ENCODE measurements at places on chromosomes 6 and 20.
A peak's percentile ranks its signal among the peaks of the same experiment; 100 is the strongest.

DNA sequence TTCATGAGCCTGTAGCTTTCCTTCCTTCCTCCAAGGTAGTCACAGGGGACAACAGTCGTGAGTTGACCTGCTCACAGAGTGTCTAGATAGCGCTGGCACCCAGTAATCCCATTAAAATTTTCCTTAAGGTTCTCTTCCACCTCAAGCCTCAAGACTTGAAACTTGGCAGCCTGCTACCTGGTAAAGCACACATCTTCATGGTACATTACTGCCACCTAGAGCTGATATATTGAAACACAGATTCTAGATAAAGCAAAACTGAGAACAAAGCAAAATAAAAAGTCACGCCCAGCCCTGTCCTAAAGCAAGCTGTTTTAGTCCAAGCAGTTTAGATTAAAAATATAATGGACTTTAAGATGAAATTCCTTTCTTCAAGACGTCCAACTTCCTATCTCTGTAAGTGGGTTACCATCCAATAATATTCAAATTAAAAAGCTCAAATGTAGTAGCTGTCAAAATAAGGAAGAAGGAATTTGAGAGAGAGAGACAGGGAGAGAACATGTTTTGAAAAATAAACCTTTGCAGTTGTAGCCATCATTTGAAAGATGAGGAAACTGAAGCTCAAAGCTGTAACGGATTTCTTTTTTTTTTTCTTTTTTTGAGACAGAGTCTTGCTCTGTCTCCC, 50.7 kb upstream of the CD83 start:
- DNase-seq = no peak

GRCh38 chr6:92827104-92827503, 592.3 kb downstream of the EPHA7 start:
- DNase-seq = no peak

DNA sequence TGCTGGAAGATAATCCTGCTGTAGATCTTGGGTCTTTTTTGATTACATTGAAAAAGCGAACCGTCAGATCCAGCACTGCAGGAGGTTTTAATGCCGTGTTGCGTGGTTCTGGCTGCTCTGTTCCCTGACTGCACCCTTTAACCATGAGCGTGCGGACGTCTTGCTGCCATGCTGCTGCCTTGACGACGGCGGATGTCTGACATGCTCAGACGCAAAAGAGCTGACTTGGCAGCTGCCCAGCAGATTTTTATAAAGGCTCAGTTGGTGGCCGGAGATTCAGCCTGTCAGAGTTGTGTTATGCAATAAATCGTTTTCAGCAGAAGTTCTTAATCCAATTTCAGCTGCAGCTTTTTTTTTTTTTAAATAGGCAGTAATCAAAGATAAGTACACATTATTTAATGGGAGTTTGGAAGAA, 119.4 kb downstream of the JARID2 start:
- no peak for DNase-seq

GRCh38 chr20:19867074-19867473, 109.0 kb downstream of the RIN2 start:
- DNase-seq = no peak

DNA sequence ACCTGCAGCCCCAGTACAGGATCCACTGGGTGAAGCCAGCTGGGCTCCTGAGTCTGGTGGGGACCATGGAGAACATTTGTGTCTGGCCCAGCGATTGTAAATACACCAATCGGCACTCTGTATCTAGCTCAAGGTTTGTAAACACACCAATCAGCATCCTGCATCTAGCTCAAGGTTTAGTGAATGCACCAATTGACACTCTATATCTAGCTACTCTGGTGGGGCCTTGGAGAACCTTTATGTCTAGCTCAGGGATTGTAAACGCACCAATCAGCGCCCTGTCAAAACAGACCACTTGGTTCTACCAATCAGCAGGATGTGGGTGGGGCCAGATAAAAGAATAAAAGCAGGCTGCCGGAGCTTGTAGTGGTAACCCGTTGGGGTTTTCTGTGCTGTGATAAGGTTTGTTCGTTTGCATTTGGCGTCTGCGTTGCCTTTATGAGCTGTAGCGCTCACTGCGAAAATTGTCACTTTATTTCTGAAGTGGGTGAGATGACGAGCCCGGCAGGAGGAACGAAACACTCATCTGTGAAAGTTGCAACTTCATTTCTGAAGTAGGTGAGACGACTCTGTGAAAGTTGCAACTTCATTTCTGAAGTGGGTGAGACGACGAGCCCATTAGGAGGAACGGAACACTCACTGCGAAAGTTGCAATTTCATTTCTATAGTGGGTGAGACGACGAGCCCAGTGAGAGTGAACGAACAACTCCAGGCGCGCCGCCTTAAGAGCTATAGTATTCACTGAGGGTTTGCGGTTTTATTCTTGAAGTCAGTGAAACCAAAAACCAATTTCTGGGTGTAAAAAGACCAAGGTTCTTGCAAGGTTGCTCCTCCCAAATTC, 31.1 kb downstream of the SERPINB6 start:
- peak; percentile 58 for DNase-seq

GRCh38 chr6:79277109-79277508, 42.6 kb upstream of the HMGN3 start:
- DNase-seq = no peak

GRCh38 chr20:11847827-11848226, 69.9 kb upstream of the BTBD3 start:
- DNase-seq = no peak

DNA sequence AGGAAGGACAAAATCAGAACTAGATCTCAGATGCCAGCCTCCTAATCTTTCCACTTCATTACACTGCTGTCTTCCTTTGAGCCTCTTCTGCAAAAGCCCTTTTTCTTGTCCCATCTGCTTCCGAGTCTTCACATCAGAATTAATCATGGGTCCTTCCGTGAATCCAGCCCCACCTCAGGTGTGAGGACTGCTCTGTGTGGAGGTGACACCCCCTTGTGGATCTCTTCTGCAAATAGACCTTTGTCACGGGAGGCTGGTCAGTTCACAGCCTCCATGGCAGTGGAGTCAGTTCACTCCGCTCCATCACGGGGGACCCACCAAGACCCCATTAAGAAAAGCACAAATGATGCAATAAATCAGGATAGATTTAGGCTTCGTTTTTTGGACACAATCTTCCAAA, 171.1 kb downstream of the ADAT2 start:
- no peak for DNase-seq

DNA sequence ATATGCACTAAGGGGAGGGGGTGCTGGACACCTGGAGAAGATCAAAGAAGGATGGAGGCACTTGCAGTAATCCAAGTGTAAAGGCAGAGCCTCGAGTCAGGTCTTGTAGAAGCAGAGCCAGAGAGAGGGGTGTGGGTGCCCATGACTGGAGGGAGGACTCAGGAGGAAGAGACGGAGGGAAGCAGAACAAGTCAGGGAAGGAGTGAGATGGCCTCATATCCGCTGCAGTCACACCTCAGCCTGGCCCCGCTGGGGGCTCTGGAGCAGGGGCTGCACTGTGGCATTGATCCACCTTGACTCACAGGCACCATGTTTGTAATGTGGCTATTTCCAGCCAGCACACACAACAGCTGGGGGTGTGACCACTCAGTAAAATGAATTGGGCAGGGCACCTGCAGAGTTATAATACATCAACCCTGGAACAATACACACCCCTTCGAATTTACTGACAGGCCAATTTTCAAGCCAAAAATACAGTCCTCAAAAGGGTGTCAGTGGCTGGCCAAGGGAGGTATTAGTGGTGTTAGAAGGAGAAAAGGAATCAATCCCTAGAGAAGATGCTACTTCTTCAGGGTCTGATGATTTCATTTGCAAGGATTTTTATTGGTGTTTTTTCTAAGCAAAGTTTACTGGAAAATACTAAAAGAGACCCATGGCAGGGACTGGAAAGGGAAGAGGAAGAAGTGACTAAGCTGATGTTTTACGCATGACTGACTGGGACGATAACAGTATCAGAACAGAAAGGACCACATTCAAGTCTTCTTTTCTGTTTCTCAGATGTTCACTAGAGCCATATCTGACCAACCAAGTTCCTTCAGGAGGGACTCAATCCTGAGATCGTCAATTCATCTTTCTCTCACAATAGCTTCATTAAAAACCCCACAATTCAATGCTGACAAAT, 18.9 kb upstream of the NXT1 start:
- no peak for DNase-seq

GRCh38 chr6:72218125-72218524, 331.8 kb downstream of the RIMS1 start:
- DNase-seq = no peak

DNA sequence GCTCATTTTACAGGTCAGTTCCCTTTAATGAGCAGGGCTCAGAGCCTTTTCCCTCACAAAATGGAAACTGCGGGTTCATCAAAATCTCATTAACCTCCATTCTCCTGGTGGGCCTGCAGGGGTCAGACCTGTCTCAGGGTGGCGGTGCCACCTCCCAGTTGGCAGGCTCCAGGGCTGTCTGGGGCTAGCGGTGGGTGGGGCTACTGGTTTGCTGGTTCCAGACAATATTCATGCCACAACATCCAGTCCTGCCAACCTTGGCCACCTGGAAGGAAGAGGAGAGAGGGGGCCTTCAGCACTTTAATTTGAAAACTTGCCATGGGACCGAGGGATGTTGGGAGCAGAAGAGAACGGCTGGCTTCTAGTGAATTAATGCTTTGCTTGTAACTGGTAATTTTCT, 41.9 kb upstream of the CTNNBL1 start:
- DNase-seq = no peak

GRCh38 chr6:25042536-25042935, 106.8 kb upstream of the RIPOR2 start:
- no peak for DNase-seq

- DNase-seq = no peak
Observed at GRCh38 chr20:48295445-48295903, 510.2 kb upstream of the SULF2 start.

- DNase-seq = no peak
Observed at GRCh38 chr6:30544666-30545272, 11.5 kb downstream of the GNL1 start.

DNA sequence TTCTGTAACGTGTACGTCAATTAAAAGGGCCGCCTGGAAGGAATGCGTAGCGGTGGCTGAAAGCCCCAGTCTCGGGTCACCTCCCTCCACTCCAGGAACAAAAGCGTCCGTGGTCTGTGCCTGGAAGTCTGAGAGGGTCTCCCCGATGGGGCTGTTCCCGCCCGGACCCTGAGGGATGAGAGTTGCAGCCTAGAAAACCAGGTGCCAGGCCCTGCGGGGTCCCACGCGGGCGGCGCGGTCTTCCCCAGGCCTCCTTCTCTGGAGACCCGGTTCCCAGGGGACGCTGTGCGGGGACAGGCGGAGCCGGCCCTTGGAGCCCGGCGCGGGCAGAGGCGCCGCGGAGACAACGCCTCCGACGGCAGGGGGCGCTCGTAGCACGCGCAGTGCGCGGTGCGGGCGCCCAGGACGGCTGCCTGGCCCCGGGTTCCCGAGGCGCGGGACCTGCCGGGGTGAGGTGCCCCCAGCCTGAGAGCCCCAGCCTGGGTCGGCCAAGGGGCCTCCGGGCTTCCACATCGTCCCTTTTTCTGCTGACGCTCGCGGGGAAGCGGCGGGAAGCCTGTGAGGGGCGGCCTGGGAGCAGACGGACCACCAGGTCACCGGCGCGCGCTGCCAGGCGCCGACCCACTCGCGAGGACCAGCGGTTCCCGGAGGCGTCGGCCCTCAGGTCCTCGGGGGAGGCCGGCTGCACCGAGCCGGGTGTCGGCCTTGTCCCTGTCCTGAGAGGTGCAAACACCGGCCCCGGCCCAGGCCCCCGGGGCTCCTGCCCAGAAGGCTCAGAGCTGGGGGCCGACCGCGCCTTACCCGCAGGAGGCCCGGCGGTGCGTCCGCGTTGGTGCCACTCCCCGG, 5.3 kb upstream of the FOXC1 start:
- DNase-seq = peak; percentile 54

DNA sequence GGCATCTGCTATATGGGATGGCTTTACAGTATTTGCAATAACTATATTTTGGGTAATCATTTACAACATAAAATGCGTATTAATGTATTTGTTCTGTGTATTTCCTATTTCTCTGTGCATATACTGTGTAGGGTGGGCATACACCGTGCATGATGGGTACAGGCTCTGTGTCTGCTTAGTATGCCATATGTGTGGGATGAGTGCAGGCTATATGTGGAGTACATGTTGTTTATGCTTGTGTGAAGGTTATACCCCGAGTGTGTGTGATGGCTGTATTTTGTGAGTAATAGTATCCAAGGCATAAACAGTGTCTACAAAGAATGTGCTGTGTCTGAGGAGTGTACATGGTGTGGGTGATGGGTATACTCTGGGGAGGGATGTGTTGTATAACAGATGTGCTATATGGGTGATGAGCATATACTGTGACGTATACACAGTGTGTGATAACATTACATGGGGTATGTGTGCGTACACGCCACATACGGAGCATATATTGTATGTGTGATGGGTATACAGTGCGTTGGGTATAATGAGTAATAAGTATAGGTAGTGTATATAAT, 52.7 kb downstream of the CPXM1 start:
- DNase-seq = no peak

DNA sequence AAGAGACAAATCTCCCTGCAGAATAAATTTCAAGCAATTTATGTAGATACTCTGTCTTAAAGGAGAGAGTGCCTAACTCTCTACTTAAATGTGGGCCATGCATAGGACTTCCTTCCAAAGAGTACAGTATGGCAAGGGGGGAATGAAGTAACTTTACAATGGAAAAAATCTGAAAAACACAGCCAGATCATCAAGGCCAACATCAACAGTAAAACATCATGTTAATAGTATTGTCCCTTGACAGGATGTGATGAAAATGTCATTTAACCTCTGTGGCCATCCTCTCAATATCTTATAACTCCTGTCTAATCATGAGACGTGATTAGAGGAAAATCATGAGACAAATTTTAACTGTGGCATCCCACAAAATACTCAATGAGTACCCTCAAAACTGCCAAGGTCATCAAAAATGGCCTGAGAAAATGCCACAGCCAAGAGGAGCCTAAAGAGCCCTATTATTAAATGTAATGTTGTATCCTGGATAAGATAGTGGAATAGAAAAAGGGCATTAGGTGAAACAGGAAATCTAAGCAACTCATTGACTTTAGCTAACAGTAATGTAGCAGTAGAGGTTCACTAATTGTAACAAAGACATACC, 47.5 kb downstream of the CNBD2 start:
- DNase-seq = no peak

DNA sequence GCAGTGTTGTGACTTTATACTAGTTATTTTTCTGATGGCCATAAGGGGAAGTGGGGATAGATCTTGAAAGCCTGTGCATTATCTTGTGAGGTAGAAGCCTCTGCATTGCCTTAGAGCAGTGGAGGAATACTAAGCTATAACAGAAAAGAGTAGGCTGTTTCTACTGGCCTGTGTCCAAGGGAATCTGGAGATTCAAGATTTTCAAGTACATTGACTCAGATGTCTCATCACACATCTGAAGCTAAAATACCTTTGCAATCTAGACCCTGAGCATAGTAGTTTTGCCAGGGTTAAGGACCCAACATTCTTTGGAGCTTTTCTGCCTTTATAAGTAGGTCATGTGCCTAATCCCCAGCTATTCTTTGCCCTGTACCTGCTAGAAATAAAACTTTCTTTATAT, 272.3 kb downstream of the TENT5A start:
- DNase-seq = no peak

GRCh38 chr6:115551527-115551926, 509.2 kb downstream of the FRK start:
- no peak for DNase-seq

- no peak for DNase-seq
Observed at GRCh38 chr6:134147034-134147533, 94.7 kb upstream of the SLC2A12 start.

All from activated T-helper 1 cell treated with anti-CD3 and anti-CD28 coated beads, Interleukin-2, amount 50 U/mL, for 16 hours (primary cell).